Endothelial cell of coronary artery (primary cell): ENCODE measurements at places on chromosomes 4 and X. TPM values are rescaled to one million over a fixed set of nuclear protein-coding genes. Genes with fewer than 3 reads are reported as not detected.

GPRASP1 gene
- total RNA-seq: 0.99 and 2.2 TPM in 2 replicates

ADH7 gene
- total RNA-seq: not detected in 2 replicates

STATH gene
- total RNA-seq: not detected in 2 replicates

IQCM gene
- not detected in 2 replicates for total RNA-seq

CLGN gene
- total RNA-seq: 0.09 and 0.54 TPM in 2 replicates

FRMPD3 gene
- total RNA-seq: not detected in 2 replicates

DCX gene
- not detected in 2 replicates for total RNA-seq

BRS3 gene
- total RNA-seq: not detected in 2 replicates

UNC5C gene
- total RNA-seq: under 0.01 and 0.38 TPM in 2 replicates

KCND1 gene
- total RNA-seq: 0.18 and 0.47 TPM in 2 replicates

WDR17 gene
- total RNA-seq: under 0.01 and 0.09 TPM in 2 replicates

CENPVL1 gene
- not detected in 2 replicates for total RNA-seq

CPZ gene
- total RNA-seq: 1.2 TPM in 1 of 2 replicates, not detected in the other

RGN gene
- 0.27 and 0.66 TPM in 2 replicates for total RNA-seq

TMSB4X gene
- 15,561 and 16,202 TPM in 2 replicates for total RNA-seq

LRPAP1 gene
- total RNA-seq: 91.9 and 93.9 TPM in 2 replicates
